Colonic mucosa (tissue), 4 donors: ENCODE measurements at places on chromosomes 3 and 15.

DNA sequence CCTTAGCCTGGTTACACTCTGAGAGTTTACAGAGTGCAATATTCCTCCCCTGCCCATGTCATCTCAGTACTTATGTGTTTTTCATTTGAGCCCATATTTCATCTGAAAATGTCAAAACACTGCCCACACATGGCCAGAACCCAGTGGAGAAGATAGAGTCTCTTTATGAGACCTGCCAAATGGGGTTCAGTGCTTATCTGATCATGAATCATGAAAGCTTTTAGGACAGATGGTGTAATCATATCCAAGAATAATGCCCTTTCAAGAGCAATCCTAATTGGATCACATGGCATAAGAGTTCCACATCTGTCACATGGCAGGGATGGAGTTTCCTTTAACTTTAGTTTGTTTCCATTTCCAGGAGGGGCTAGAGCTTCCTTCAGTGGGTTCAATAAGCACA, 77.2 kb upstream of the AGBL1 start:
- DNase-seq = no peak

- no peak for DNase-seq
Observed at GRCh38 chr3:72185549-72186399, 400.8 kb upstream of the PROK2 start.

DNA sequence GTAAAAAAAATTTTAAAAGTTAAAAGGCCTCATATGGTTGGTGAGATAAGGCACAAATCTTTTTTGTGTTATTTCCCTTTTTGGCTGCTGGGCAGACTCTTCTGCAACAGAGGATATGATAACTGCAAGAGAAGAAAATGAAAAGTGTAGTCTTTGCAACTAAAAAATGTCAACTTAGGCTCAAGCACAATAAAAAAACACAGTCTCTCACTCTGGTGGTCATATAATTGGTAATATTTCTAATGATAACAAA, 15.4 kb downstream of the COMMD2 start:
- DNase-seq = no peak

- no peak for DNase-seq
Observed at GRCh38 chr3:23071758-23072157, 131.4 kb upstream of the UBE2E2 start.
